HFFc6 (cell line): ENCODE measurements at places on chromosomes 5 and 9.

GRCh38 chr5:169164481-169164925 lies 136.4 kb downstream of the SLIT3 start:
- peak; percentile 36 for DNase-seq

DNA sequence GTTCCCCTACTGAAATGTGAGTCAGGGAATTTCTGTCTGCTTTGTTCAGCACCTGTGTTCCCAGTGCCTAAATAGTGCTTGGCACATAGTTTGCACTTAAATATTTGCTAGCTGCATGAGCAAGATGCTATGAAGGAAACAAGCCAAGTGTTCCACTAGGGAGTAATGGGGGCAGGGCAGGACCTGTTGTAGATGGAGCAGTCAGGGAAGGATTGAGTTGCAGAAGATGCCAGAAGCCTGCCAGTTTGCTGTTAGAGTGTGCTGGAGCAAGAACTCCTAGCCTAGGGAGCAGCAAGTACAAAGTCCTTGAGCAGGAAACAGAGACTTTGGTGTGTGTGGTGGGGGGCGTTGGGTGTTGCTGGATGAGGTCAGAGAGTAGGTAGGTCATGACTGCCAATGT lies 87.5 kb downstream of the DAB2IP start:
- DNase-seq: no peak

DNA sequence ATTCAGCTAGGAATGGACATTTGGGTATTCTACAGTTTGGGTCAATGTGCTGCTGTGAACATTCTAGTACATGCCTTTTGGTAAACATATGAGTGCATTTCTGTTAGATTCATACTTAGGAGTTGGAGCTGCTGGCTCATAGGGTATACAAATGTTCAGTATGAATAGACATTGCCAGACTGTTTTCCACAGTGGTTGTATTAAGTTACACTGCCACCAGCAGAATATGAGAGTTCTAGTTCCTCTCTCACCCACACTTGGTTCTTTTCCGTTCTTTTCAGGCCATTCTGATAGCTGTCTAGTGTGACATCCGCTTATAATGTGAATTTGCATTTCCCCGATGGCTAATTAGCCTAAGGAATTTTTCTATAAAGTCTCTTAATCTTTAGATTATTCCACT lies 25.0 kb downstream of the STOM start:
- no peak for DNase-seq

DNA sequence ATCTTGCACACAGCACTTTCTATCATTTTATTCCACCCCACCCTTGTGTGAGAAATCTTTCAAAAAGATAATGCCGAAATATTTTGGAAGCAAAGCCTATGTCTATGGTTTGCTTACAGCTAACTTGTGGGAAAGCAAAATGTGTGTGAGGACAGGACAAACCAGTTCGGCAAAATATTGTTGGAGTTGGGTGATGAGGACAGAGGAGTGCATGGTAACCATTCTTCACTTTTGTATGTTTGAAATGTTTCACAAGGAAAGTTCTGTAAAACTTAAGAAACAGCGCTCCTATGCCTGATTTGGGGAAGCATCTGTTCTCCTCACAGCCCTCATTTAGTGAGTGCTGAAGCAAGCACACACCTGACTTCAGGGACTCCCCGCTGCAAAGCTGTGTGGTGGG lies 62.0 kb upstream of the RNF130 start:
- DNase-seq: no peak

- DNase-seq: no peak
Measured at GRCh38 chr5:89374818-89375521, 492.0 kb upstream of the MEF2C start.

DNA sequence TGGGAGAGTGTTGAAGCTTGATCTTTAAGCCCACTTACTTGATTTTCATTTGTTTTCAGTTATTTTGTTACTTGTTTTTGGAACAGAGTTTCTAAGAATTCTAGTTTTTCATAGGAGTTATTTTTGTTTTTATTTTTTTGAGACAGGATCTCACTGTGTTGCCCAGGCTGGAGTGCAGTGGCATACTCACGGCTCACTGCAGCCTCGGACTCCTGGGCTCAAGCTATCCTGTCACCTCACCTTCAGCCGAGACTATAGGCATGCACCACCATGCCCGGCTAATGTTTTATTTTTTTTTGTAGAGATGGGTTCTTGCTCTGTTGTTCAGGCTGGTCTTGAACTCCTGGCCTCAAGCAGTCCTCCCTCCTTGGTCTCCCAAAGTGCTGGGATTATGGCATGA lies 6.3 kb downstream of the ERBIN start:
- DNase-seq: no peak

GRCh38 chr5:44246986-44247385 lies 142.2 kb downstream of the FGF10 start:
- no peak for DNase-seq

- DNase-seq: peak; percentile 14
Measured at GRCh38 chr5:178839319-178839704, 20.4 kb upstream of the ZNF354B start.
